Lung microvascular endothelial cell (primary cell): ENCODE measurements at places on chromosomes 3 and 15. TPM values are rescaled to one million over a fixed set of nuclear protein-coding genes. Genes with fewer than 3 reads are reported as not detected.

GRCh38 chr3:187064210-187065115 is 74.8 kb downstream of the RPL39L start:
- no peak for DNase-seq

DNA sequence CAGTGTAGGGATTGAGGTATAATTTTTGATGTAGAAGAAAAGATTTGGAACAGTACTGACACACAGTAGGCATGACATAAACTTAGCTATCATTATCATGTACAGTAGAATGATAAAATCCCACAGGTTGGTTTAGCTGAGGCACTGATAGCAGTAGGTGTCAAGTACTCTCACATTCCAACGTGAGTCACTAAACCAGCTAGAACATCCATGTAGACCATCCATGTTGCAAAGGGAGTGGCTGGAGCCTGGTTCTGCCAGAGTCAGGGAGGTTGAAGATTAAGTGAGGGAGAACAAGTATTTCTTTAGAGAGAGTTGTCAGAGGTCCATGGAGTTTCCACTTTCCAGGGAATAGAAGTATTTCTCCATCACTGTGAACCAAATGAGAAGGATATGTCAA is 157.2 kb upstream of the TMEM108 start:
- no peak for DNase-seq

DNA sequence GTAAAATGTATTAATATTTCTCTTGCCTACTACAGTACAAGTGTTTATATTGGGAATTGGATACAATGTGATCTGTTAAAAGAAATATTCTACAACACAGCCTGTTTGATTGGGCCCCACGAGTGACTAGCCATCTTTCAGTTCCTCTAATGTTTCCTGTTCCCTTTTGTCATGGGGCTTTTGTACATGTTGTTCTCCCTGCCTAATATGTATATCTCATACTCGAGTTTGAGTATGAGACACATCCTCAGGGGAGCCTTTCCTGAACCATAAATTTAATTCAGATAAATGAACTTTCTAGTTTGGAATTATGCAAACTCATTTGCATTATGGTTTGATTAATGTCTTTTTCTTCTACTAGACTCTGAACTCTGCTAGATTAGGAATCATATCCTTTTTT is 65.5 kb downstream of the MEF2A start:
- DNase-seq: peak; percentile 56

GRCh38 chr15:23897091-23897490 is 210.0 kb upstream of the NDN start:
- DNase-seq: no peak

DNA sequence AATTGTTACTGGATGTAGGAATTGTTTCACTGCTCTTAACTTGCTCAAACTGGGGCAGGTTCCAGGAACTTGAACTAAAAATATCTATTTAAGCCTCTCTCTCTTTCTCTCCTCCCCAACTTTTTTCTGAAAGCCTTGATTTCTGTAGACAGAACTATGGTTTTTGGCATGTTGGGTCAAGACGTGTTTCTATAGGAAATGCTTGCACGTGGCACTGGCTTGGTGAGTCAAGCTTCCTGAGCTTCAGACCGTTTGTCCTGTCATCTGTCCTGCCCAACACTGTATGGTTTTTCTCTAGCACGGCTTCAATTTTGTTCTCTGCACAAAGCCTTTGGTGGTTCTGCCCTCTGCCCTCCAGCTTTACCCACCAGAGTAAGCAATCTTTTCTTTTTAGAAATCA is 13.5 kb downstream of the EAF1 start:
- peak; percentile 66 for DNase-seq

DNA sequence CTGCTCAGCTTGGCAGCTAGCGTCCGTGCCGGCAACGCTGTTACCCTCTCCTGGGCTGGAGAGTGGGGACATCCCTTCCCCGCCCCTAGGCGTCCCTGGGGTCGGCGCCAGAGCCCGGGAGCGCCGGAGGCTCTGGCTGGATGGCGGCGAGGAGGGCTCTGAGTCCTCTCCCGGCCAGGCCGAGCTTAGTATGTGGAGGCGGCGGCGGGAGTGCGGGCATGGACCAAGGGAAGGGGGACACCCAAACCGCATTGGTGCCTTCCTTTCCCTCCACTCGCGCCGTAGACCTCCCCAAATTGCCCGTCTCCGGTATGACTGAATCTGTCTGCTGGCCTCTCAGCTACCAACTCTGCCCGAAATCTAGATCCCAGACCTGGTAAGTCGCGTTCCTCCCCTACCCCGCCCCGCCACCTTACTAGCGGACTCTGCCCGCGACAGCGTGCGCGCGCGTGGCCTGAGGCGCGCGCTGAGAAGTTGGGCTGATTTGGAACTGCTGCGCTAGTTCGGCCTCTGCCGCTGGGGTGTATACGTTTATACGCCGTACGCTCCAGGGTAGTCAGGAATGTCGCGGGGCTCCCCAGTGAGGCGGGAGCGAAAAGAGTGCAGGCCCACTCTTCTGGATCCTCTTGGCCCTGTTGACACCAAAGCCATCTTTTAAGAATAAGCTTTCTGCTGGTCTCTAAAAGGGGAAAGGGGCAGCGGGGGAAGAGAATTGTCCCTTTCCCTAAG is 12.2 kb downstream of the ZIC1 start:
- DNase-seq: no peak

GRCh38 chr3:49671291-49672288 is 2.6 kb upstream of the APEH start:
- peak; percentile 61 for DNase-seq

DNA sequence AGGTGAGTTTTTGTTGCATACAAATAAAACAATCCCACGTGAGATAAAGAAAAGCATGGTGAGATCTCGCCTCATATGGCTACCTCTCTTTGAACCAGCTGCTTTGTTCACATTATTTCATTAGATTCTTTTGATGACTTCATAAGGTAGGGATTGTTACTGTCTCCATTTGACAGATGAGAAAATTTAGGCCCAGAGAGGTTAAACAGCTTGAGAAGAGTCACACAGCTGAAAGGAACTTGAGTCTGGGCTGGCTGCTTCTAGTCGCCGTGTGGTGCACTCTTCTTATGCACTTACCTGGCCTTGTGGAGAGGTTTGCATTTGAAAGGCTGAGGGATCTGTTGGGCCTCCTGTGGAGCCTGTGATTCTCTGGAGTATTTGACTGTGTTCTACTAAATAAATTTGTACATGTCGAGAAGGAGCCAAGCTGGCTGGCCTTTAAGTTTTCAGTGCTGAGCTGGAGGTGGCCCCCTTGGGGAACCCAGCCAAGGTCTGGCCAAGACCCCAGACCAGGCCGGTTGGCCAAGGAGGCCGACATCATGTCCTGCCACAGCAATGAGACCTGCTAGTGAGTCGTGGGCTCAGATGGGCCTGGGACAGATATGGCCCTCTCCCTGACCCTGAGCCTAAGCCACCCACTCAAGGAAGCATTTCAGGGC is 125.1 kb downstream of the SMAD6 start:
- DNase-seq: no peak

DNA sequence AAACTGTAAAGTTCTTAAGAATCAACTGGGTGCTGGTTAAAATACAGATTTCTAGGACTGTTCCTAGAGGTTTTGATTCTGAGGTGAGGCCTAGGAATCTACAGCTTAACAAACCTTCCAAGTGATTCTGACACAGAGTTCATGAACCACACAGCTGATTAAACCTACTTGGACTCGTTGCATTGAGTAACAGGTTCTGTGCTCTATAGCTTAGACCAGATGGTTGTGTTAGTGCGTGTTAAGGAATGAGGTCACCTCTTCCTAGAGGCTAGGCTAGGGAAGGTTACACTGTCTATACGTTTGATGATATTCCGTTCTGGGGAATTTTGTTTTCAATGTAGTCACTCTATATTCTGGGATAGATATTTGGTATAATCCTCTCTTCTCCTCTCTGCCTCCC is 21.9 kb downstream of the EID1 start:
- no peak for DNase-seq

DNA sequence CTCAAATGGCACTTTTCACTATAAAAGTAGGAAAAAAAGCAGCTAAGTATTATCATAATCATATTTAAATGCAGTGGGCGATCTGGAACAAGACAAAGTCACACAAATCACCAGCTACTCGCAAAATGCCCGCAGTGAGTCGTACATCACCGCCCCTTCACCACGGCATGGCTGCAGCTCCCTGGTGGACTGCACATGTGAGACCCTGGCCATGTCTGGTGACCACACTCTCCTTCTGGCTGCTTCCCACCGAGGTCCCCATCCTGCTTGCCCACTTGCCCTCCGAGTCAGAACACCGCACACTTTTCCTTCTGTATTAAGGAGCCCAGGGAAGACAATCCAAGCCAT is 38.6 kb downstream of the ACAA1 start:
- DNase-seq: no peak

GRCh38 chr3:43180027-43180426 is 74.1 kb upstream of the POMGNT2 start:
- DNase-seq: peak; percentile 92

- DNase-seq: no peak
Observed at GRCh38 chr3:62007036-62007435, 366.3 kb downstream of the FEZF2 start.

DNA sequence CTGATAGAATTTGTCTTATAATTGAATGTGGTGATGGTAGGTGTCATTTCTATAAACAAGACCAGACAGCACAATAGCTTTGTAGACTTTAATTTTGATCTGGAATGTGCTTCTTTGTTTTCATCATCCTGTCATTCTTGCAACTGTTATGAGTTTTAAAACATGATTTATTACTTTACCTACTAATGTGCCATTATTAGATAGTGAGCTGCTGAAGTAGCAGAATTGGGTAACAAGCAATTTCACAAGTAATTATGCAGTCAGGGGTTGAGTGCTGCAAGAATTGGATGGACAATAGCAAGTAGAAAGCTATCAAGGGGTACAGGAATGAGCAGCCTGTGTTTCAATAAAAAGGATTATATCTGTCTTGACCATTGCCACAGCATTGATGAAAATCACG is 975.6 kb downstream of the ROBO1 start:
- no peak for DNase-seq

- no peak for DNase-seq
Observed at GRCh38 chr3:6125520-6125919, 735.4 kb upstream of the GRM7 start.

DNA sequence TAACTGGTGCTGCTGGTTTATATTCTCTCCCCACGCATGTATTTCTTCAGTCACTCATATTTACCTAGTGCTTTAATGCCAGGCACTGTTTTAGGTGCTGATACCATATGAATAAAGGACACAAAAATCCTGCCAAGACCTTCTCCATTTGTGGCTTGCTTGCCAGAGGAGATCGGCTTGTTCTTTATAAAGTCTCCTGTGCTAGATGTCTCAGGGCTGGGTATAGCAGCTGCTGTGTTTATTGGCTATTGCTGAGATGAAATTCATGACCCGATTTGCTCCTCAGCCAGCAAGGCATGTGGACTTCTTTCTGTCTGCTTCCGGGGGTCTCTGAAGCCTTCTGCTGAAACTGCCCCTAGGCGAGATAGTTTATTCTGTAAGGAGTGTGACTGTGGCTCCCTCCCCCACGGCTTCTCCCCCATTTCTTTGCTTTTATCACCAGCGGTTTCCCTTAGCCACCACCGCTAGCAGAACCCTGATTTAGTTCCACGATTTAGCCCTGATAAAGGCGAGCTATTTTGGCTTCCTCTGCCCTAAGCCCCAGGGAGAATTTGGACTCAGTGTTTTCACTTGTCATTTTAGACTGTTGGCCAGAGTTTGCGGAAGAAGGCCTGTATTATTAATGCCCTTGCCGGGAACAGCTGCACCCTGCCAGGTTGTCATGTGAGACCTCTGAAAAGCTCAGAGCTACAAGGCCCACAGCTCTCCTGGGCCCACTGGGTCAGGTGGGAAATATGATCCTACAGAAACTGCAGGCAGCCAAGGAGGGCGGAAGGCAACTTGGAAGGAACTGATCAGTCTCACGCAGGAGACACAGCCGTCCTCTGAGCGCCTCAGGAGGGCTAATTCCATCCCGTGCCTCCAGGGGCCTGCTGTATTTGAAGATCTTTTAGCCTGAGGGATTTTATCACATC is 46.8 kb downstream of the ST6GAL1 start:
- no peak for DNase-seq

- peak; percentile 62 for DNase-seq
Observed at GRCh38 chr3:168081171-168081771, 14.5 kb downstream of the GOLIM4 start.

- no peak for DNase-seq
Observed at GRCh38 chr3:106759731-106760130, 617.5 kb upstream of the CCDC54 start.

- no peak for DNase-seq
Observed at GRCh38 chr3:9135930-9136525, 113.4 kb downstream of the SRGAP3 start.

- DNase-seq: no peak
Observed at GRCh38 chr3:72593881-72594397, 254.3 kb downstream of the SHQ1 start.

DNA sequence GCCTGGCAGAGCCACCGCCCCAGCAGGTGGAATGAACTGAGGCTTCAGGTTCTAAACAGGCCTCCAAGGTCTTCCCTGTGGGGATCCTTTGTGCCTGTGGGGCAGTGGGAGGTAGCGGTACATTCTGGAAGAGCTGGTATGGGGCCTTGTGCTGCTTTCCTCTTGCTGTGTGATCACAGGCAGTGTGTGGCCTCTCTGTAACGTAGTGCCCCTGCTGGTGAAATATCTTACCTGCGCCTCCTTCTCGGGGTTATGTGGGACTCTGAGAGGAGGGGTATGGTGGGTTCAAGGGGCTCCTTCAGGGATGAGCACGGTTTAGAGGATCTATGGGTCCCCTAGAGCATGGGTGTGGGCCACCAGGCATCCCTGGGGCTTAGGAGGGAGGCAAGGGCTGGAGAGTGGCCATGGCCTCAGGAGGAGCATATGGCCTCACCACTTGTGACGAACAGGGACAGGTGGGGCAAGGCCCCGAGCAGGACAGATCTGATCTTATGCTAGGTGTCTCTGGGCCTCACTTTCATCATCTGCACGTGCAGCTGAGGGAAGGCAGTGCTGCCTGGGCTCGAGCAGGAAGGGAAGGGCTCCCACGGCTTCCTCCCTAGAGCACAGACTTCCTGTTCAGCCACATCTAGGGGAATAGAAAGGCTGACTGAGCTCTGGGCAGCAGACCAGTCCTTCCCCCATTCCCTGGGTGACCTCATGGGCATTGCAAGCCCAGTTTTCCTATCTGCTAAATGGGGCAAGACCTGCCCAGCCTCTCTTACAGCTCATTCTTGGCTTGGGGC is 1.9 kb upstream of the ALS2CL start:
- peak; percentile 70 for DNase-seq

- DNase-seq: peak; percentile 55
Observed at GRCh38 chr3:107271787-107272387, 105.4 kb upstream of the CCDC54 start.

SPATA12 gene
- 0.44 TPM in 1 of 2 replicates, not detected in the other for total RNA-seq

CRTAP gene
- 60.1 and 124 TPM in 2 replicates for total RNA-seq

ATP2B2 gene
- not detected in 2 replicates for total RNA-seq

PPCDC gene
- total RNA-seq: 5.4 and 6.5 TPM in 2 replicates

SHC4 gene
- total RNA-seq: under 0.01 and 0.22 TPM in 2 replicates

ATP10A gene
- total RNA-seq: under 0.01 TPM in 1 of 2 replicates, not detected in the other

SLC28A2 gene
- total RNA-seq: not detected in 2 replicates

SEMA6D gene
- total RNA-seq: 0.44 and 1.2 TPM in 2 replicates

MON1A gene
- 5.7 and 7.9 TPM in 2 replicates for total RNA-seq

SLC12A1 gene
- not detected in 2 replicates for total RNA-seq

LMOD3 gene
- not detected in 2 replicates for total RNA-seq

SENP2 gene
- total RNA-seq: 18.5 and 22.0 TPM in 2 replicates

SLC9A9 gene
- total RNA-seq: 3.7 and 7.1 TPM in 2 replicates

OR5H6 gene
- not detected in 2 replicates for total RNA-seq

GRAMD2A gene
- under 0.01 TPM in 1 of 2 replicates, not detected in the other for total RNA-seq

SLITRK3 gene
- not detected in 2 replicates for total RNA-seq
